ENCODE measurements at places on chromosomes 5 and 9. TPM values are rescaled to one million over a fixed set of nuclear protein-coding genes. Genes with fewer than 3 reads are reported as not detected.

- no peaks in the 10 kb centered on the region for H3K4me1 ChIP-seq
- H3K27ac ChIP-seq: no peak overlapping the region
- no peak for DNase-seq
- peaks cover 29% of the 10 kb centered on the region for H3K27me3 ChIP-seq
- H3K36me3 ChIP-seq: no peaks in the 10 kb centered on the region
These were observed 12.2 kb downstream of the PDE8B start for GRCh38 chr5:77222722-77223121.

DNA sequence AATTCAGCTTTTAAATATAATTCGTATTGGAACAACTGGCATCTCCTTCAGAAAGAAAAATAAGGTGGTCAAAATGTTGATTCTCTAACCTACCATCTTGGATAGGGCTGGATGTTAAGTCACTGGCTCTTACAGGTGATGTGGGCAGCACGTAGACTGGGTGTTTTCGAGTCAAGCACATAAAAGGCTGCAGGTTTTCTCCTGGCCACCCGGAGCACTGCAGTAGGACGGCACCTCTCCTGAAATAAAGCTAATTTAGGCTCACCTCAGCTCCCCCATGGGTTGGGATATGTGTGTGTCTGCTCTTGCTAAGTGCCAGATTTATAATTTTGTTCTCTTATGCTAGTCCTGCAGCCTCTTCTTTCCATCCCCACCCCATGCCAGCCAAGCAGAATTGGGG, 80.3 kb downstream of the IQGAP2 start:
- H3K27ac ChIP-seq: no peak overlapping the region
- H3K36me3 ChIP-seq: no peaks in the 10 kb centered on the region
- peaks cover 5% of the 10 kb centered on the region for H3K27me3 ChIP-seq
- no peaks in the 10 kb centered on the region for H3K4me1 ChIP-seq
- no peak for DNase-seq

- H3K4me3 ChIP-seq: no peak overlapping the region
- no peaks in the 10 kb centered on the region for H3K36me3 ChIP-seq
- no peaks in the 10 kb centered on the region for H3K27me3 ChIP-seq
- no peaks in the 10 kb centered on the region for H3K4me1 ChIP-seq
These were observed 59.1 kb upstream of the CAMK4 start for GRCh38 chr5:111165058-111165457.

- no peak overlapping the region for H3K27ac ChIP-seq
- H3K27me3 ChIP-seq: no peaks in the 10 kb centered on the region
- no peak overlapping the region for H3K4me3 ChIP-seq
These were observed 53.5 kb downstream of the COL5A1 start for GRCh38 chr9:134695144-134695543.

DNA sequence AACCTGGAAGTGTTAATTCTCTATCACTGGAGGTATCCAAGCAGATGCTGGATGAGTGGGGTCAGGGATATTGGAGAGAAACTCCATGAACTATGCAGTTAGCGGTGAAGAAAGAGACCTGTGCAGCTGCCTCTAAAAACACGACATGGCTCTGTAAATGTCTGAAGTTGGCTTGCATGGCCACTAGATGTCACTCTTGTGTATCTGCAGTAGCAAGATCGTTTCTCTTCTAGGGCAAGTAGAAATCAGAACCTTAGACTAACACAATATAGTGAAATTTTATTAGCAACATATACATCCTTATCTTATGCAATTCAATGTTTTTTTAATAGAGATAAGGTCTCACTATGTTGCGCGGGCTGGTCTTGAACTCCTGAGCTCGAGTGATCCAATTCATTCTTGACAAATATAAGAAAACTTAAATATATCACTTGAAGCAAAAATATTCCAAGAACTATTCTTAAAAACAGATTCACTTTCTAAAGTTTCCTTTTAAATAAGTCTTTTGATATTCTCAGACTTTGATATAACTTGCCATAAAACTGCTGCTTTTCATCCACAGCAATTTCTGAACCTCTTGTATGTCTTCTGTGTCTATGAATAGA, 2.9 kb downstream of the OR2S2 start:
- H3K27me3 ChIP-seq: no peaks in the 10 kb centered on the region
- no peak overlapping the region for H3K4me3 ChIP-seq
- H3K36me3 ChIP-seq: no peaks in the 10 kb centered on the region
- H3K4me1 ChIP-seq: peaks cover 13% of the 10 kb centered on the region
- no peak overlapping the region for H3K27ac ChIP-seq
- DNase-seq: peak; percentile 90

DNA sequence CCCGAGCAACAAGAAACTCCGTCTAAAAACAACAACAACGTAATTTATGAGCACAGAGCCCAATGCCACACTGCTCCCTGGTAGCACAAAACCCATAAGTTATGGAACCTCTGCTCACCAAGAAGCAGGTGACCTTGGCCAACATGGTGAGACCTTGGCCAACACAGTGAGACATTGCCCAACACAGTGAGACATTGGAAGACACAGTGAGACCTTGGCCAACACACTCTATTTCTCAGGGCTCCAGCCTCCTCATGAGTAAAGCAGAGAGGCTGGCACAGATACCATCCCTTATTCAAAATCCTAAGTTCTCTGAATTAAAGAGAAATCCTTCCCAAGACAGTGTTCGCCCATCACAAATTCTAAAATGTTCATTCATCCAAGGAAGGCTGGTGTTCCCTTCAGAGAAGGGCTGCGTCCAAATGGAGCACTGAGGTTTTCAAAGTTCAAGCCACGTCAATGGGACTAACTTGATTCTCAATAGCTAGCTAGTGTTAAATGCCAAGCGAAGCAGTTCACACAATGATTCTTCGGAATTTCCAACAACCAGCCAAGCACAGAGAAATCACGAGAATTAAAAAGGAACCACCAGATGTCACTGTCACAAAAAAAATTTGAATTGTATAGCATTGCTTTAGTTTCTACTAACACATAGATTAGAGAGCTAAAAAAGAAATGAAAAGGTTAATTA, 29.5 kb downstream of the TTC39B start:
- H3K4me3 ChIP-seq: no peak overlapping the region
- H3K27me3 ChIP-seq: no peaks in the 10 kb centered on the region
- H3K36me3 ChIP-seq: 0 out of 2 replicates have a peak, but pooled peaks cover 2% of the 10 kb centered on the region
- no peak overlapping the region for H3K27ac ChIP-seq

GRCh38 chr9:34123682-34124081, 2.8 kb downstream of the DCAF12 start:
- H3K4me3 ChIP-seq: no peak overlapping the region
- no peak overlapping the region for H3K27ac ChIP-seq
- H3K27me3 ChIP-seq: no peaks in the 10 kb centered on the region
- H3K36me3 ChIP-seq: peaks cover 4% of the 10 kb centered on the region
- DNase-seq: no peak

- DNase-seq: no peak
- peaks cover 4% of the 10 kb centered on the region for H3K27me3 ChIP-seq
- H3K27ac ChIP-seq: no peak overlapping the region
These were observed 148.9 kb downstream of the FGF18 start for GRCh38 chr5:171568389-171568788.

- no peak for DNase-seq
- H3K27me3 ChIP-seq: no peaks in the 10 kb centered on the region
- no peaks in the 10 kb centered on the region for H3K36me3 ChIP-seq
- no peak overlapping the region for H3K4me3 ChIP-seq
- H3K27ac ChIP-seq: no peak overlapping the region
- no peaks in the 10 kb centered on the region for H3K4me1 ChIP-seq
These were observed 441.7 kb downstream of the PRELID2 start for GRCh38 chr5:145393426-145393825.

PCDHB15 gene
- polyA plus RNA-seq: 0.17 TPM

OCLN gene
- polyA plus RNA-seq: 0.99 TPM

SPINK5 gene
- polyA plus RNA-seq: not detected

PLAC8L1 gene
- polyA plus RNA-seq: 0.27 TPM

ASPN gene
- 0.09 TPM for polyA plus RNA-seq

LCN1 gene
- polyA plus RNA-seq: not detected

KIF20A gene
- polyA plus RNA-seq: 42.0 TPM

IL4 gene
- polyA plus RNA-seq: not detected

CYLC2 gene
- not detected for polyA plus RNA-seq

PLPPR1 gene
- polyA plus RNA-seq: not detected

COMMD10 gene
- polyA plus RNA-seq: 9.5 TPM

All from IMR-90 (cell line).